Lung (tissue), 17 donors: ENCODE measurements at places on chromosomes 6 and 20. TPM values are rescaled to one million over a fixed set of nuclear protein-coding genes. Genes with fewer than 3 reads are reported as not detected.

GRCh38 chr20:48986899-48987298 is 59.2 kb upstream of the CSE1L start:
- no peak for DNase-seq

- DNase-seq: no peak
Observed at GRCh38 chr6:41021832-41022231, 17.2 kb downstream of the UNC5CL start.

DNA sequence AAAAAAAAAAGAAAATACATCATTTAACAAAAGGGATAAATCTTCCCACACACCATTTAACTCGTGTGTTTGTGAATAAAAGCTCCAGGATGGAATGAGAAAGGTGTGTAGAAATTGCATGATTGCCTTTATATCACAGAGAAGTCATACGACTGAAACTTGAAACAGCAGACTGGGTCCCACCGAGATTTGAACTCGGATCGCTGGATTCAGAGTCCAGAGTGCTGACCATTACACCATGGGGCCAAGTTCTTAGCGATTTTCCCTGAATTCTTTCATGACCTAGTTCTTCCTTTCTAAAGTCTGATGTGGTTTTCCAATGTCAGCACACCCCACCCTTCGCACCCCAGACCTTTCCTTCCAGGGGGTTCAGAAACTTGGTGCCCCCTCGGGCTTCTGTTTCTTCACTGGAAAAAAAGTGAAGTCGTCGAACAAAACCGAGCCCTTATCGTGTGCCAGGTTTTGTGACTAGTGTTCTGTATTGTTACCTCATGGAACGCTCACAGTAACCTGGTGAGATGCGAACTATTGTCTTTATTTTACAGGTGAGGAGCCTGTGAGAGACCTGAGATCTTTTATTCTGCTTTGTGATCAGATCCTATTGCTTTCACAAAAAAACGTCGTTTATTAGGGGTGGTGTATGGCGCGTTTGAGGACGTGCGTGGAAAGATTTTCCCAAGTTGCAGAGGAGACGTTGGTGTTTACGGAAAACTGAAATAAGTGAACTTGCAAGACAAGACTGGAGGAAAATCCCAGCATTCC is 120.8 kb downstream of the OR2B2 start:
- DNase-seq: peak; percentile 87

DNA sequence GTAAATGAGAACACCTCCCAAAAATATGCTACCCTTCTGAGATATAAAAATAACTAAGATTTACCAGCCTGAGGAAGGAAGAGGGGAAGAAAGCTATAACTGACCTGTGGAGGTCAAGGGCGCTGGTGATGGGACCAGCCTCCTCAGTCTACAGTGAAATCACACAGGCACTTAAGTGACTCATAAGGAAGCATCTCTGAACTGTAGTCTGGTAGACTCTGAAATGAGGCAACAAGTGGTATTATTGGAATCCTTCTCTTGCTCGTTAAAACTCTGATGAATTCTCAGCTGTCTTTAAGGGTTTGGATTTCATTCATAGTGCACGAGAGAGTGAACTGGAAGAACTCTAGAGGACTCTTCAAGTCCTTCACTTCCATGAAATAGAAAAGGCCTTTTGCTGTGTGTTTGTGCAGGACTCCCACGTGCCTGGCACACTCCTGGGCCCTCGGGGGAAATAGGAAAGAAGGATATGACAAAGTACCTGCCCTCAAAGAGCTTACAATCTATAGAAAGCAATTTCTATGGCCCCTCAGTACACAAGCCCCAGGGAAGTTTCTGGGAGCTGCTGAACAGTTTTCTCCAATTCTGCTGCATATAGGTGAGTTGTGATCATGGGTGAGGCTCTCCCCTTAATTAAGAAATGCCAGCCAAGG is 231.8 kb upstream of the RREB1 start:
- DNase-seq: no peak

DNA sequence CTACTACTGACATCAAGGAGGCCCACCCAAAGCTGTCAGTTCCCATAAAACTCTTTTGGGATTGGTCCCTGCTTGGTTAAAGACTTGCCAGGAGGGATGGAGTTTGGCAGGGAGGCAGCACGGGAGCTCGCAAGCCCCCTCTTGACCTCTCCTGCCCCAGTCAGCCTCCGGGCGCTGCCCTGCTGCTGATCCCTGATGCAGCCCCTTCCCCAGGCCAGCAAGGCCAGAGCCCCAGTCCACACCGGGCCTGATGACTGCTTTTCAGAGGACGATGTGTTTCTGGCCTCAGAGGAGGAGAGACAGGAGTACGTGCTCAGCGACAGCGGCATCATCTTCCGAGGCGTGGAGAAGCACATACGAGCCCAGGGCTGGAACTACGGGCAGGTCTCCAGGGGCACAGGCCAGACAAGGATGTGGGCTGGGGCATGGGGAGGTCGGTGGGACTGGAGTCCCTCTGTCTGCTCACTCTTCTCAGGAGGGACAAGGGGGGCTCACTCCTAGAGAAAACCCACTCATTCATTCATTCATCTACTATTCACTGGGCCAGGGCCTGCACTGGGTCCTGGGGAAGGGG is 15.6 kb downstream of the TGM6 start:
- DNase-seq: no peak

GRCh38 chr6:147870506-147871110 is 362.1 kb downstream of the SAMD5 start:
- peak; percentile 33 for DNase-seq

- DNase-seq: no peak
Observed at GRCh38 chr6:91358986-91359385, 772.1 kb upstream of the MAP3K7 start.

DNA sequence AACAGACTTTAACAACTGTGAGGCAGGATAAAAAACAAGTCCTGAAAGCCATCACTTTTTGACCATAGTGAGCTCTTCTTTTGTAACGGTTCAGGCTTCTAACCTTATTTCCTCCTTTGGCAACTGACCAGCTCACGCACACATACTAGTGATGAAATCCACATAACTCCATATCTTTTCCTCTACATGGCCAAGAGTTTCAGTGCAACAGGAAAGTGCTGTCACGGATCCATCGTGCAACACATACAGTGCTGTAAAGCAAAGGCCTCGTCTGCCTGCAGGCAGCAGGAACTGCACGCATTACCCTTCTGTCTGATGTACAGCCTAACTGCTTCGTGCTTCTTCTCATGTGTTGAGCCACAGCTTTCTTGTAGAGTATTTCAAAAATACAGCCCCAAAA is 108.5 kb downstream of the EPM2A start:
- peak; percentile 26 for DNase-seq

GRCh38 chr6:13500915-13501314 is 13.5 kb upstream of the GFOD1 start:
- no peak for DNase-seq

DNA sequence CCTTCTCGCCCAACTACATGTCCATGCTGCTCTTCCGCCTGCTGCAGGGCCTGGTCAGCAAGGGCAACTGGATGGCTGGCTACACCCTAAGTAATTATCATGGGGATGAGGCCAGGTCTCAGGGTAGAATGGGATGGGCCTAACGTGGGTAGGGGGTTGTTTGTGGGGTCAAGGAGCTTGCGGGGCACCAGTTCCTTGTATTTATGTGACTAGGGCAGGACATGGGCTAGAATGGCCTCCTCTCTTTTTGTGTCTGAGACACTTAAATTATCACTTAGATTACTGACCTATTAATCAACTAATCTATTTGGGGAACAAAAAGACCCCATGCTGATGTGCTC is 10.7 kb downstream of the SLC22A1 start:
- no peak for DNase-seq

GRCh38 chr6:17863901-17864754 is 123.3 kb downstream of the KIF13A start:
- DNase-seq: no peak

DNA sequence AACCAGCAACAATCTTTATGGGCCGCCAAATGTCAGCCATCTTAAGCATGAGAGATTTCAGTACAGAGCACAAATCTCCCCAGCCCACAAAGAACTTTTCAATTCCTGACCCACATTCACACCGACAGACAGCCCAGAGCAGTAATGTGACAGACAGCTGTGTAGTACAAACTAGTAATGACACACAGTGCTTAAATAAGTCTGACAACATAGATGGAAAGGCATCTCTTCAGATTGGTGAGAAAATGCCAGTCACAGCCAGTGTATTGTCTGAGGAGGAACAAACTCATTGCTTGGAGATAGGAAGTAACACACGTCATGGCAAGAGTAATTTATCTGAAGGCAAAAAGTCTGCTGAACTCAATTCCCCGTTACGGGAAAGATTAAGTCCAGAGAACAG is 36.0 kb downstream of the KIZ start:
- no peak for DNase-seq

DNA sequence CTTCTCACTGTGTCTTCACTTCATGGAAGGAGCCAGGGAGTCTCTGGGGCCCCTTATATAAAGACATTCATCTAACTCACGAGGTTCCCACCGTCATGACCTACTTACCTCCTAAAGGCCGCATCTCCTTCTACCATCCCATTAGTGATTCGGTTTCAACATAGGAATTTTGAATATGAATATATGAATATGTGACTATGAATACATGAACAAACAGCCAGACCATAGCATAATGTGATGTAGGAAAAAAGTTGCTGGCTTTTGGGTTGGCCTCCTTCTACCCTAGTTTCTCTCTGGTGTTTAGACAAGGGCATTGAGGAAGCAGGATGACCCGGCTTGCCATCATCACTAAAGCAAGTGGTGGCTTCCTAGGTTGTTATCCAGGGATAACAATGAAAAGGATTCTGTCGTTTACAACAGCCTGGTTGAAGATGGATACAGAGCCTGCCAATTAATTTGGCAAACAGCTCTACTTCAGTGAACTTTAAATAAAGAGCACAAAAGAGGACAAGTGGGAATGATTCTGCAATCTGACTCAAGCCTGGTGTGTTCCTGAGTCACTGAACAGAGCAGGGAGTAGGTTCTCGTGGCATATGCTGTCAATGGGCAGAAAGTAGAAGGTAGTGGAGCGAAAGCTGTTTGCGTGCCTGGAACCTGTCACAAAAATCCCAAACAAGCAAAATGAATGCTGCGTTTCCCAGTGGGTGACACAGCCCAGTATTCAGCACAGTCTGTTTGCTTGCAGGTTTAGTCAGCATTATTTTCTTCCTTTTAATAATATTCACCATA is 44.0 kb upstream of the DOK5 start:
- no peak for DNase-seq

GRCh38 chr6:6565488-6565887 is 23.0 kb upstream of the LY86 start:
- DNase-seq: no peak

DNA sequence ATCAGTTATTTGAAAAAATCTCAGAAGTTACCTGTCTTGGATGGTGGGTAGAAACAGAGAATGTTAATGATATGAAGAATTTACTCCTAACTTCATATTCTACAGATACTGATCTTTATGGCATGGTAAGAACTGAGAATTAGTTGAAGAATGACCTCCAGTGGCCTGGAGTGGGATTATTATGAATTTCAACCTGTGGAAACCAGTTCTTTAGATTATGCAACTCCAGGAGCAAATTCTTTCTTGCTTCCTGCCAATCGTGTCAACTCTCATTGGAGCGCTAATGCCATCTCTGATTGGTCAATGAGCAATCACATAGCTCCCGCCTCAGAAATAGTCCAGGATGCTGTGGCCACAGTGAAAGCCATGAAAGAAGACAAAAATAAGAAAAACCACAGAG is 40.6 kb downstream of the LYRM2 start:
- peak; percentile 42 for DNase-seq

GRCh38 chr6:157449610-157450009 is 68.6 kb downstream of the ZDHHC14 start:
- DNase-seq: no peak

- DNase-seq: no peak
Observed at GRCh38 chr20:2778602-2779321, 21.7 kb downstream of the CPXM1 start.

DNA sequence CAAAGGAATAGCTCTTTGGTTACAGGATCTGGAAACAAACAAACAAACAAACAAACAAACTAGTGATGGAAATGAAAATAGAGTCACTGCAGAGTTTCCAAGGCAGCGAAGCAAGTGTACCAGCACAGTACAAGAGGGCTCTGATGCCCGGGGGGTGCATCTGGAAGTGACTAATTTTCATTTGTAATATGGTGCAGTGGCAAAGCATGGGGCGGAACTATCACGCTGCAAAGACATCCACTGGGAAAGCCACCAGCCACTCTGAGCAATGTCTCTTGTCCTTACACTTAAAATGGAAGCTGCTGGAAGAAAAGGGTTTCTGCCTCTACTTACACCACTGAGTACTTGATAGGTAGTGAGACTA is 44.4 kb upstream of the NEDD9 start:
- DNase-seq: no peak

DNA sequence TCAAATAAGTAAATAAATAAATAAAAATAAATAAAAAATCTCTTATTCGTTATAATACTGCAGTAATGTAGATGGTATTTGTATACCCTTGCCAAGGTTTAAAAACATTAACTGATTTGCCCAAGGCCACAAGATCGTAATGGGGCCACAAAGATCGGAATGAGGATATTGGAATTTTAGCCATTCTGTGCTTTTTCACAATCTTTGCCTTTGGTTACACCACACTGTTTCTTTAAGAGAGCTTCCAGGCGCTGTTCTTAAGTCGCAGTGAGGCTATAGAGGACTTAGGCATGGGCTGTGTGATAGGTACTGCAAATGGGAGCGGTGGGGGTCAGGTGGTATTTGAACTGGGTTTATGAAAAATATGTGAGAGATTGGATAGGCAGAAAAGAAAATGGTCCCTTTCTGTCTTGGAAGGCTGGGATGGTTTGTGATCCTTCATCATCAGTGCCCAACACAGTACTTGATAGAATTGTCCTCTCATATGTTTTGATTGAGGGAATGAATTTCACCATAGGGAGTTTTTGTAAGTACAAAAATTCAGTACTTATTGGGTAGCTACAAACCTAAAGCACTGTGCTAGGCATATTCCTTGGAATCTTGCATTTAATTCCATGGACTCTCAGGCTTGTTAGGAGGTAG is 1.4 kb downstream of the NUS1 start:
- no peak for DNase-seq

GRCh38 chr20:58407966-58408557 is 19.0 kb downstream of the VAPB start:
- DNase-seq: no peak

DNA sequence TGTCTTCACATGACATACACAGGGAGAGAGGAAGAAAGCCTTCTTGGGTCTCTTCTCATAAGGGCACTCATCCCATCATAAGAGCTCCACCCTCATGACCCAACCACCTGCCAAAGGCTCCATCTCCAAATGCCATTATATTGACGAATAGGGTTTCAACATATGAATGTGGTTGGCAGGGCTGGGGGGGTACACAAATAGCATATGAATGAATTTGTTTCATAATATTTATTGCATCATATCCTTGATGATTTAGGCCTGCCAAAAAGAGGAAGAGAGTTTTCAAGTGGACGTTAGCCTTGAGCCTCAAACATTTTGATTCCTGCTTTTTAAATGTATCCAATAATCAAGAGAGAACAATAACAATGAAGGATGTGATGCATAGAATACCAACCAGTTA is 26.2 kb upstream of the OPRM1 start:
- DNase-seq: no peak

The ENPP5 gene
- total RNA-seq: 10.3 TPM

The GSTA2 gene
- total RNA-seq: 2.7 TPM

The WFDC10B gene
- not detected for total RNA-seq

The FERMT1 gene
- 1.9 TPM for total RNA-seq

The USP49 gene
- total RNA-seq: 8.6 TPM

The MUCL3 gene
- 3.6 TPM for total RNA-seq

The B3GALT4 gene
- total RNA-seq: 6.8 TPM

The MARCKS gene
- 77.0 TPM for total RNA-seq

The BPIFB1 gene
- total RNA-seq: 61.9 TPM

The CCN2 gene
- total RNA-seq: 159 TPM

The LY6G6D gene
- not detected for total RNA-seq

The FHL5 gene
- 15.0 TPM for total RNA-seq

The PHACTR1 gene
- 48.4 TPM for total RNA-seq

The HS3ST5 gene
- total RNA-seq: 0.18 TPM
